Mesenteric fat pad (tissue), 1 donor: ENCODE measurements at places on chromosomes 12 and 14.

DNA sequence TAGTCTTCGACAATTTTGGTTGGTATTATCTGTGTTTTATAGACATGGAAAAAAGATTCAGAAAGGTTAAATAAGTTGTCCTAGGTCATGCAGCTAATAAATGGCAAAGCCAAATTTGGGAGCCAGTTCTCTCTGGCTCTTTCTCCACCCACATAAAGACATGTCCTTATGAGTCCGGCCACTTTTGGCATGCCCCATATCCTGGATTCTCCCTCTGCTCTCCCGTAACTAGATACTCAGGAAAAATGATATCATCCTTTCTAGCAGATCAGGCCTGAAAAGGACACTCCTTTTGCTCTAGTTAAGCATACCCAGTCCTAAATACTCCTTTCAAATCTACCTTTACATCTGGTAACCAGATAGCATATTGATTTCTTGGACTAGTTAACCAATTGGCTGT is 64.4 kb downstream of the TTLL5 start:
- no peak for DNase-seq

- DNase-seq, result no peak
Observed at GRCh38 chr12:17802657-17803641, 287.0 kb downstream of the RERGL start.

GRCh38 chr12:102629262-102629888 is 149.0 kb upstream of the IGF1 start:
- no peak for DNase-seq

DNA sequence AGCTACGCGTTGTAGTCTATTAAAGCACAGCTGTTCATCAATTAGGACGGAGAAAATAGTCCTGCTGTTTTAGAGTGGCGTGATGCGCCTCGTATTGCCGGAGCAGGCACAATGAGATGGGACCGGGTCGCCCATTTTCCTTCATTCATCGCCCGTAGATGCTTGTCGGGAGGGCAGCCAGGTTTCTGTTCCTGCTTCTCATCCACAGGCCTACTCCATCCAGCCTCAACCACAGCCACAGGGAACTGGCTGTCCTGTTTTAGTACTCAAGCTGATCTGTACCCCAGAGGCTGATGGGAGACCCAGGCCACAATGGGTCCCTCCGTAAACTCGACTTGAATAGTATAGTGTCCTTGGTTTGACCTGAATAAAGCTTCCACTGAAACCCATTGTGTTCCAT is 264.0 kb downstream of the VRK1 start:
- no peak for DNase-seq

- DNase-seq, result no peak
Observed at GRCh38 chr14:103707329-103708263, 7.7 kb downstream of the XRCC3 start.

GRCh38 chr14:54459106-54459505 is 17.9 kb upstream of the CNIH1 start:
- no peak for DNase-seq

GRCh38 chr14:77208291-77208978 is 26.8 kb downstream of the TMEM63C start:
- DNase-seq, result no peak

GRCh38 chr12:40827683-40828592 is 135.7 kb downstream of the CNTN1 start:
- no peak for DNase-seq

GRCh38 chr12:21989819-21990412 is 48.7 kb upstream of the ABCC9 start:
- DNase-seq, result no peak

DNA sequence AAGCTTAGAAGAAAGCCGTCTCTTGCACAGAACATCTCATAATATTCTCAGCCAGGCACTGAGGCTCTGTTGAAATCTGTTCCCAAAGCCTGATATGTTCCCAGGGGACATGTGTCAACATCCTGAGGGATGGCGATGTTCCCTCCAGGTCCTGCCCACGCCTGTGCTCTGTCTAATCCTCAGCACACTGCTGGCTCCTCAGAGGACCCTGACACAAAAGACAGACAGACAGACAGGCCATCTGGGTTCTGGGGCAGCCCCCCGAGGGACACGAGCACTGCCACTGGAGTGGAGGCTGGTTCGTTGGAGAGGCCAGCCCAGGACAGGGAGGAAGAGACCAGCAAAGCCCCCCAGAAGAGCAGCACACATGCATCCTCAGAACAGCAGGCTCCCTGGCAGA is 27.8 kb downstream of the CHGA start:
- DNase-seq, result no peak

DNA sequence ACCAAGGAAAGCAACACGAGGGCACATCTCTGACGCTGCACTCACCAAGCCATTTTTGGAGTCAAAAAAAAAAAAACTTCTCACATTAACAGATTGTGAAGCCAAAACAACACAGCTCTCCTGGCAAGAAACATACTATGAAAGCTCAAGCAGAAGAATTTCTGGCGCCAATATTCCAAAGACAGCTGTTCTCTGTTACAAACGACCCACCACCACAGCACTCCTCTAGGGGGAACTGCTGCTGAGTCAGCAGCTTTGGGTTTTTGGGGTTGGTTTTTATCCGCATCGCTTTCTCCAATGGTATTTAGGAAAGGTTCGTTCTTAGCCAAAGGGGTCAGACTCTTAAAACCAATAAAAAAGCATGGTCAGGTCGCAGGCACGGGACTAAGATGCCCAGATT is 379.4 kb downstream of the RPS29 start:
- no peak for DNase-seq

DNA sequence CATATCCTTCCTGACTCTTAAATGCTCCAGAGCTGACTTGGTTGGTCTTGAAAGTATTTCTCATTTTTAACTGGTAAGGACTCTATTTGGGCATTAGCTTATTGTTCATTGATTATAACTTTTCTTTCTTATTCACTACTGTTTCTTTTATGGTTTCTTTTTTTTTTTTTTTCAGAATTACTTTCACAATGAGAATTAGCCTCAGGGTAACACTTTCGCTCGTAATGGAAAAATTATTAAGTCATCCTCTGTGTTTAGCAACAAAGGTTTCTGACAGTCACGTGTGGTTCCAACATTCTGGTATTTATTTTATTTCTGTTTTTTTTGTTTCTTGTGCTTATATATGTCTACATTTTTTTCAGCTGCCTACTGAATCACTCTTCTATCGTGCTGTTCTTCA is 80.0 kb downstream of the METTL25 start:
- DNase-seq, result no peak

GRCh38 chr12:120774169-120774916 is 48.7 kb downstream of the ACADS start:
- no peak for DNase-seq

- DNase-seq, result no peak
Observed at GRCh38 chr12:123928274-123928865, 44.3 kb downstream of the CCDC92 start.

GRCh38 chr14:95545515-95546168 is 10.8 kb downstream of the GLRX5 start:
- DNase-seq, result no peak

DNA sequence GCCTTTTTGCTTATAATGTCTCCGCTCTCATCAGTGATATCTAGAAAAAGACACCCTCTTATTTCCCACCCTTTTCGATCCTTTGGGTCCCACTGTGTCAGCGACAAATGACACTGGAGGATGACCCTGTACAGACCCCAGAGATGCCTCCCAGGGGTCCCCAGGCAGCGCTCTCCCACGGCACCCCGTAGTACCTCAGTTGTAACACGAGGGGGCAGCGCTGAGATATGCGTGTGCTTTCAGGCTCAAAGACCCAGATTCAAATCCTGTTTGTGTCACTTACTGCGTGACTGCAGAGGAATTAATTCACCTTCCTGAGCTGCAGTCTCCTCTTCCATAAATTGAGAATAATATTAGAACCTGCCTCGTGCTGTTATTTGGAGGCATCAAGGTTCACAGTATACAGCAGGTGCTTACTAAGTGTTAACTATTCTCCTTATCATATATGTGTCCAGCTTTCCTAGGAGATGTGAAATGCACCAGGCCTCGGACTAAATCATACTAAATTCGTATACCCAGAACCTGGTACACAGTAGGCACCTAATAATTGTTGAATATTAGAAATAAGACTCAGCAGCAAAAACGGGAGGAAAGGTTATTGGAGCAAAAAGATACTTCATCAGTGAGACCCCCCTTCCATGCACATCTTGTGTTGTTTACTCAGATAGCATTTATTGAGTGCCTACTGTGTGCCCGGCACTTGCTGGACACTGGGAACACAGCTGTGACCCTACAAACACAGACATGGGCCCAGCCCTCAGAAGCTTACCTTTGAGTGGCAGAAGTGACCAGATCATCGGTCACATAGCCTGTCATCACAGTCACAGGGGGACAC is 99.9 kb downstream of the PHETA1 start:
- no peak for DNase-seq
